ENCODE measurements at places on chromosomes 1 and 21.

DNA sequence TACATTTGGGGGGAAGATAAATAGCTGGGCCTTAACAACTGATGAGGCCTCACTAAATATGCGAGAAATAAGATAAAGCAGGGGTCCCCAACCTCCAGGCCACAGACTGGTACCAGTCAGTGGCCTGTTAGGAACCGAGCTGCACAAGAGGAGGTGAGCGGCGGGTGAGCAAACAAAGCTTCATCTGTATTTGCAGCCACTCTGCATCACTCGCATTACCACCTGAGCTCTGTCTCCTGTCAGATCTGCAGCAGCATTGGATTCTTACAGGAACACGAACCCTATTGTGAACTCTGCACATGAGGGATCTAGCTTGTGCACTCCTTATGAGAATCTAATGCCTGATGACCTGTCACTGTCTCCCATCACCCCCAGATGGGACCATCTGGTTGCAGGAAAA lies 5.2 kb upstream of the PAXBP1 start:
- DNase-seq = no peak

DNA sequence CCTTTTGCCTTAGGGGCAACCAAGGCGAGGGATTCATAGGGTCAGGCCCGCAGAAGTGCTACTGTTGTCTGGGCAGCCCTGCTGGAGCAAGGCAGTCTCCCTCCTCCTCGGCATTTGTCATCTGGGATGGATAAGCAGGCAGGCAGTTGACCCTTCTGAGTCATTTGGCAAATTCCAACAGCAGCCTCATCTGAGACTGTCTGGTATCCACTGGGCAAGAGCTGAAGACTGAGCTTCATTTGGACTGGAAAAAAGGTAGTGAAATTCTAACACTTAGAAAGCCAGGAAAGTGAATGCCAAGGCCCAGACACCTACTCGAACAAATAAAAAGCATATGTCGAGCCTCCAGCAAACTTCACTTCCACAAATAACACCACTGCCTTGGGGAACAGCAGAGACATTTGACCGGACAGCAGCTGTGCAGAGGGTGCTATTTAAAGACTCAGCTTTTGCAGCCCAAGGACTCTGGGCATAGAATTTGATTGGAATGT lies 4.0 kb upstream of the ZBTB40 start:
- DNase-seq = no peak

- no peak for DNase-seq
Measured at GRCh38 chr1:29341936-29342335, 105.6 kb downstream of the PTPRU start.

DNA sequence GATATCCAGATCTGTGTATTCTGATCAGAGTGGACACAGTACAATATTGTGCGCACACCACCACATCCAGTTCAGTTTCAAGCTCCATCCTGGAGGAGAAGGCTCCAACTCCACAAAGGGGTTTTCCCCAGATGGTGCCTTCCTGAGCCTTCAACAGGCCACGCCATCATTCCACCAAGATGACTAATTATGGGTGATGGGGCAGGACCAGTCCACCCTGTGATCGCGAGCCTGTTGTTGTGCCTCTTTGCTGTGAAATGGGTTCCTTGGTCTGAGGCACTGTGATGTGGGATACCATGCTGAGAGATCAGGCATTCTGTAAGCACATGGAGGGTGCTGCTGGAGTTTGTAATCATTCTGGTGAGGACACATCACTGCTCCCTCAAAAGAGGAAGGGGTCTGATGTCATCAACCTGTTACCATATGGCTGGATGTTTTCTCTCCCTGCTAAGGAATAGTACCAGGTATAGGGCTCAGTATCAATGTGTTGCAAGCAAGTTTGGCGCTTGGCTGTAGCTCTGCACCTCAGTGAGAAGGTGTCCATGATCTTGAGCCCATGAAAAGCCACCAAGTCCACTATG lies 6.7 kb upstream of the SH2D2A start:
- DNase-seq = no peak

- DNase-seq = no peak
Measured at GRCh38 chr1:29213055-29213454, 17.7 kb downstream of the MECR start.

DNA sequence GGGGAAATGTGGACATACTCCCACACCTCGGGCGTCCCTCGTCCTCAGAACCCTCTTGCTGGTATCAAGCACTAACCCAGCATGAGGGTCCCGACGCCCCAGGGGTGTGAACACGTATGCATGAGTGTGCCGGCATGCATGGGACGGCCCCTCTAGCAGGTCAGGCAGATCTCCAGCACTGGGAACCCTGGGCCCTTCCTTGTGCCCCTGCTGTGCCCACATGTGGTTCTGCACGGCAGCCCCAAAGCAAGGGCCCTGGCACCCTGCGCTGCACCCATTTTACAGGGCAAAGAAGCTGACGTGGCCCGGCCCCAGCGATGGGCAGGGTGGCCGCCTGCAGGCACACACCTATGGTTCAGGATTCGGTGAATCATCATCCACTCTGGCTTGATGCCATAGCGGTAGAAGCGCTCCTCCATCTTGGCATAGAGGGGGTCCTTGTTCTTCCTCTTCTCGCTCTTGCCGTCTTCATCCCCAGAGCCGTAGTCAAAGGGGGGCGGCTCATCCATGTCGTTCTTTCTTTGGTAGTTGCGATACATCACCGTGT lies 34.2 kb downstream of the CHD5 start:
- DNase-seq = no peak

DNA sequence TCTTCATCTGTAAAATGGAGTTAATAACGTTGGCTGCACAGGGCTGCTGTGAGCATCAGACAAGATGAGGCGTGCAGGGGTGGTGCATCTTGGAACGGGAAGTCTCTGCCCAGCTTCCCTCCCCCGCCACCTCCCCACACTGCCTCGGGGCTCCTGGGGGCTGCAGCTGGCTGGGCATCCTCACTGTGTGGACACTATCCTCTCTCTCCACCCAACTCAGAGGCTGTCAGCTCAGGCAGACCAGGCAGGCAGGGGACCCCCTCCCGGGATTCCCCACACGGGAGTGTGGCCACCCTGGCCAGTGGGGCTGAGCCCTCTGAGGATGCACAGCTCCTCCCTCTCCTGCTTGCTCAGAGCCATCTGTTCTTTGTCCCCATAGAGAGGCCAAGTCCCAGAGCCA lies 122.7 kb downstream of the CCDC185 start:
- no peak for DNase-seq

DNA sequence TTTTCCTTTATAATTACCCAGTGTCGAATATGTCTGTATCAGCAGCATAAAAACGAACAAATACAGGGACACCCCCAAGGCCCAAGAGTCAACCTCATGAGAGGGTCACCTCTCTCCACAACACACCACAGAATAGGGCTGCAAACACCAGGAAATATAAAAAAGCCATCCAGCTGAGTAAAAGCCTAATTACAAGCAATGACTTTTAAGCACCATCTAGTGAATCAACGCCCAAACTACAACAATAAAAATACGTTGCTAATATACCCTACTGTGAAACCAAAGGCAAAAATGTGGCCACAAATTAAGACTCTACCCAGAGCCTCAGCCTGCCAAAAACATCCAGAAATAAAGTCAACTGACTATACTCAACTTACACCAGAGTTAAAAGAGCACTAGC lies 817.9 kb upstream of the NEGR1 start:
- DNase-seq = no peak

DNA sequence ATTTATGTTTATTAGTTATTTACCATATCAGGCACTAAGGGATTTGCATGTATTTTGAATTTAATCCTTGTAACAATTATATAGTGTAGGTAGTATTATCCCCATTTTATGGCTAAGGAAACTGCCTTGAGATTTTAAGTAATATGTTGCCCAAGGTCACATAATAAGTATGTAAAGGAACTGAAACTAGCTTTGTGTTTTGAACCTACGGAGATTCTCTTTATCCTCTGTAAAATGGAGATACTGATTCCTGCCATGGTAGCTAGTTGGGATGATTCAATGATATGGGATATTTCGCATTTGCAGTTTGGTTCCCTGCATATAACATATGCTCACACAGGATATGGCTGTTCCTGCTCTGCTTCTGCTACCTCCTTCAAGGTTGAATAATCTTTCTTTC lies 144.3 kb downstream of the ST6GALNAC3 start:
- DNase-seq = no peak

GRCh38 chr1:214154596-214155292 lies 126.2 kb upstream of the SMYD2 start:
- DNase-seq = no peak

GRCh38 chr1:241271427-241271826 lies 85.6 kb downstream of the RGS7 start:
- DNase-seq = no peak

- DNase-seq = no peak
Measured at GRCh38 chr1:174243451-174244000, 84.2 kb downstream of the RABGAP1L start.

- DNase-seq = no peak
Measured at GRCh38 chr21:46081022-46081861, 16.7 kb upstream of the COL6A2 start.

DNA sequence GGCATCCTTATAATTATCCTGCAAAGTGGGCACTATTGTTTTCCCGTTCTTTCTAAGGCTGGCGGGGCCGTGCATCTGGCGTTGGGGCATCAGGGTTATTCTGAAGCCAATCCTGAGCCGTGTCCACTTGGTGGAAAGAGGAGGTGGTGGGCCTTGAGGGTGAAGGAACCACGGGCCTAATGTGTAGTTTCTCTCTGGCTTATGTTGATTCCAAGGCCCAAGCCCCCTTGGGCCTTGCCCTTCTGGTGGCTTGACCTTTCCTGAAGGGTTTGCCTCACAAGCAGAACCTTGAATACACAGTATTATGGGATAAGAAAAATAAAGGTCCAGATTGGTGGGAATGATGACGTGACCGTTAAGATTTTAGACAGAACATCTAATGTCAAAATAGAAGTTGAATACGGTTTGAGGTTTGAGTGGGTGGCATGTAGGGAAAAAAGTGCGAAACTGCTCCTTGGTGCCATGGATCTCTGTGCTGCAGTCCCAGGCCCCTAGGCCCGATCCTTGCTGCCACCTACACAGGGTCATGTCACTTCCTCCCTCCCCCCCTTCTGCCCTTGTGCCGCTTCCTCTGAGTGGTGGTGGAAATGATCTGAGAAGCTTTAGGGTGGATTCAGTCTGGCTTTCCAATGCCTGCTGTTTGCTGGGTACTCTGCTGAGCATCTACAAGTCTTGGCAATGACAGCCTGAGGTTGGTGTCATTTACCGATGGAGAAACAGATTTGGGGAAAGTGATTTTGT lies 90.5 kb downstream of the PRDM2 start:
- no peak for DNase-seq

DNA sequence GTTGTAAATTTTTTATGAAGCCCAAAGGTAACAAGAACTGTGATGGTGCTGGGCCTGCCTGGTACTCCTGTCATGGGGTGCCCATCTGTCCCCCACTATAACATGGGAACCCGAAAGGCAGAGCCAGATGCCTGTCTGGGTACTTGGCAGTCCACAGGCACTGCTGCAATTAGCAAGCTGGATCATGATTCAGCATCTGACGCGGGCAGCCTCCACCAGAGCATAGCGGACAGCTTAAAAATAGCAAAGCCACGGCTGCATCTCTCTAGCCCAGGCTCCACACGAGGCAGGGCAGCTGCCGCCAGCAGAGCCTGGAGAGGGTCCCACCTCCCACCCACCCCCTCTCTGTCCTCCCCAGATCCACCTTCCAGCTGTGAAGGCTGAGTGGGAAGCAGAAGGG lies 22.9 kb downstream of the SUSD4 start:
- no peak for DNase-seq

DNA sequence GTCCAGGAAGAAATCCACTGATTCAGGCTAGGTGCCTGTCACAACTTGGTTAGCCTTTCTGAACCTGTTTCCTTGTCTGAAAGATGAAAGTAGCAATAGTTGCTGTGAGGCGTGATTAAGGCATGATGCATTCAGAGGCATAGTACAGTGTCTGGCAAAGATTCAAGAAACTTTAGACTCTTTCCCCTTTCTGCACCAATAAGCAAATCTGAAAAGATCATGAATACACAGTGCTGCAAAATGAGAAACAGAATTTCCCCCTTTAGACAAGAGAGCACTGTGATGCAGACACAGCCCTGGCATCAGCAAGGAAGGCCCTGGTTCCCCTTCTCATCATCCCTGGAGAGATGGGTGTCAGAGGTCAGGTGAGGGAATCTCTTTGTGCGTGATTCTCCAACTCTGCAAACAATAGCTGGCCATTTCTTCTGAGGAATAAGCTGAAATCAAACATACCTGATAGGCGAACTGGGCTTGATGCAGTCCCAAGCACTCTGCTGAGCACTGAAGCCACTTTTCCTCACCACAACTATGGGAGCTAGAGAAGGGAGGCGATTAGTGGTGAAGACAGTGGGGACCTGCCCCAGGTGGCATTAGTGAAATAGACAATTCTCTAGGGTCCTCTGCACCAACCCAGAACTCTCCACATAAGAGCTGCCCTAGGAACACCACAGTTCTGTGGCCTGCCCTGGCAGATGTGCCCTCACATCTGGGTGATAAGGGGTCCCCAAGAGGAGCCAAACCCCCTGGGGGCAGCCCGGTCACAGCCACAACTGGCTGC lies 41.7 kb downstream of the ITPKB start:
- peak; percentile 67 for DNase-seq

Data from GM12878 (cell line).